ENCODE measurements at places on chromosomes 4 and X.

- no peak for DNase-seq
These were observed 73.3 kb downstream of the NCAPG start for GRCh38 chr4:17884063-17884462.

DNA sequence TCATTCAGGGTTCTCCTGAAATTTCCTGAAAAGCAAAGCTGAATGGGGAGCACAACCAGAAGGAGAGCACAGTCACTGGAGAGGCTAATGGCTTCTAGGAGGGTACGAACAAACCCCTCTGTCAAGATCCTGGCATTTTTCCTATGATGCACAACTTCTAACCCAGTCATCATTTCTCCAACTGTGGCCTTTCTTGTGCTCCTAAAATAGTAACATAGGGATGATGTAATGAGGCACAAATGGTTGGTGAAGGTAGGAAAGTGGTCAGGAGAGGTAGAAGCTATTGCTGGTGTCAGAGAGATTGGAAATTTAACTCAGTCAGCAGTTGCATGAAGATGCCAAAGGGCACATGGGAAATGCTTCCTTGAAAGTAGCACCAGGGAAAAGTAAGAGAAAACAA lies 52.7 kb downstream of the SLC10A7 start:
- no peak for DNase-seq

GRCh38 chr4:6643141-6643847 lies 2.8 kb downstream of the MRFAP1 start:
- DNase-seq = no peak

DNA sequence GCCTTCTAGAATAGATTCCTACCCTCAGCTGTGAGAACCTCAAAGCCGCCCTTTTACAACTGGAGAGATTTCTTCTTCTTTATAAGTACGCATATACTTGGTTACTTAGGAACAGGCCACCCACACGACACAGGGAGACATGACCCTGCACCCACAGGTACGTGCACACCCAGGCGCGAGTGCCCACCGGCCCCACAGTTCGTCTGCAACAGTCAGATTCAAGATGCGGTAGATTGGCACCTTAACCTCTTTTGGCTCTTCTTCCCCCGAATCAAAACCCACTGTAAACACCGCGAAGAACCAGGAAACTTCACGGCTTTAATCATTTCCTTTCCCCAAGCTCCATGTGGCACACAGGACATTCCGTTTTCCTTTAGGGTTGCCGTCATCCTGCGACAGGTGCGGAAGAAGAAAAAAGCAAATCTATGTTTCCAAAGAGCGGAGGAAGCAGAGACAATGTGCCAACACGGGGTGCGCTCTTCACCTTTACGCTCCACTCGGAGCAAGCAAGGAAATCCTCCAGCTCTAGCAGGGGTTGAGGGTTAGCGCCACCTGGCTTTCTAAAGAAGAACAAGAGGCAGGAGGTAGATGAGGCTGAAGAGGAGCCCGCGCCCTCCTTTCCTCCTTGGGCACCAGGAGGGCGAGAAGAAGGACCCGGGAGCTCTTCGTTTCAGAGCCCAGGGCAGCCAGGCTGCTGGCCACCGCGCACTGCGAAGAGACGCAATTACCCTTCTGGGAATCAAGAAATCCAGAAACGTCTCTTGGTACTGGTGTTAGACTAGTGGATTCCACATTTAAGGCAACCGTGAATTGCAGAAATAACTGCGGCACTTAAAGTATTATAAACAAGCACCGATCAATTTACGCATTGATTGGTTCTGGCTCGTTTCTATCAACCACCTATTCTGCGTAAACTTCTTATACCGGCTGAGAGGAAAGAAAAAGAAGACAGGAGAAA lies 35.7 kb downstream of the HAND2 start:
- DNase-seq = no peak

DNA sequence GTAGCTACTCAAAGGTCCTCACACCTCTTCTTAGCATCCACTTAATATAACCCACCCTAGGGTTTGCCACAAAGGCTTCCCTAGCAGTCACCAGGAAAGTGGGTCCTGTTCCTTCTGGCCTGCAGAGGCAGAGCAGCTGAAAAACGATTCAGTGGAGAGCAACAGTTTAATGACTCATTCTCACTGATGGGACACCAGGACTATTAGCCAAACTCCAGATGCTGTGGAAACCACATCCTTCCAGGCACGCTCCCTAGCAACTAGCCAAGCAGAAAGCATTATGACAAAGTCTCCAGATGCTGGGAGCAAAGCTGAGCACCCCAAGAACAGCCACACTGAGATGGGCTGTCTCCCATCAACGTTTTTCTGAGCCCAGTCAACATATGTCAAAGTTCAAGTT lies 30.3 kb upstream of the UTP14A start:
- DNase-seq = no peak

GRCh38 chrX:17291171-17291900 lies 83.7 kb upstream of the NHS start:
- DNase-seq = no peak

- no peak for DNase-seq
These were observed 9.5 kb downstream of the HPRT1 start for GRCh38 chrX:134469486-134469885.

GRCh38 chr4:8688908-8689445 lies 96.4 kb downstream of the CPZ start:
- DNase-seq = peak; percentile 13

DNA sequence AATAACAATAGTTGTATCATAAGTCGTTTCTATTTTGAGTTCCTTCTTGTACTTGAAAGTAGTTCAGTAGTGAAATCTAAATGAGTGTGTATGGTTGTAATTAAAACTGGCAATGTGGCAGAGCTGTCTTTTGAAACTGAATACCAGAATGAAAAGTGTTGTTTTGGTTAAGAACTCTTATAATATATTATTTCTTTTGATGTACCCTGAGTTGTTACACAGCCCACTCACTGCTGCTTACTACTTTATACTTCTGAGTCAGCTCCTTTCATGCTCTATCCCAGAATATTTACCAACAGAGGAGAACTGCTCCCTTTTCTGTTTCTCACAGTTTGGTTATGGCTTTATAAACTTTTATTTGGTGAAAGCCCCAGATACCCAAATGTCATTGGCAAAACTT lies 28.8 kb downstream of the FAM199X start:
- no peak for DNase-seq

GRCh38 chr4:102665527-102665926 lies 95.2 kb downstream of the MANBA start:
- DNase-seq = no peak

DNA sequence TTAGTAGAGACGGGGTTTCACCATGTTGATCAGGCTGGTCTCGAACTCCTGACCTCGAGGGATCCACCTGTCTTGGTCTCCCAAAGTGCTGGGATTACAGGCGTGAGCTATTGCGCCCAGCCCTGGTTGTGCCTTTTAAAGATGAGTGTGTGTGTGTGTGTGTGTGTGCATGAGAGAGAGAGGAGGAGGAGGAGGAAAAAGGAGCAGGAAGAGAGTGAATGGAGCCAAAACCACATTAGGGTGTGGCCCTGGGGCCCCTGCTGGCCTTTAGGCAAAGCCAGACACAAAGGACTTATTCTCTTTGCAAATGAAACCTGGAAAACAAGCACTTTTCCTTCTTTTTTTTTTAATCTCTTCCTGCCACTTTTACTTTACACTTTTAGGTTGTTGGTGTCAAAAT lies 48.2 kb upstream of the KLF3 start:
- no peak for DNase-seq

- DNase-seq = peak; percentile 85
These were observed 107.4 kb upstream of the SLC4A4 start for GRCh38 chr4:71231129-71232055.

- no peak for DNase-seq
These were observed 72.2 kb downstream of the FAM184B start for GRCh38 chr4:17708992-17709762.

GRCh38 chrX:72368796-72369195 lies 63.1 kb upstream of the CITED1 start:
- no peak for DNase-seq

DNA sequence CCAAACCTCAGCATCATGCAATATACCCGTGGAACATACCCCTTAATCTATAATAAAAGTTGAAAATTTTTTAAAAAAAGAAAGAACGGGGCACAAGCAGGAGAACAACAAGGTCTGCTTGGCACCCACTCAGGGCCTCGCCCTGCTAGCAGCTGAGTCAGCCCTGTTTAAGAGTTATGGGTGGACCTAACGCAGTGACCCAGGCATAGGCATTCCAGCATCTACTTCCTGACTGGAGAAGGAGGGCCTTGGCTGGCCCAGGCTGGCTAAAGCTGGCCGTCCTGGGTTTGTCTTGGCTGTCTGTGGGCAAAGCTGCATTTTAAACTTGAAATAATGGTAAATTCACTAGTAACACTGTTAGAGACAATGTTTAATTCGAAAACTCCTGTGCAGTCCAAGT lies 236.7 kb upstream of the PGRMC2 start:
- DNase-seq = peak; percentile 46

- DNase-seq = no peak
These were observed 882 bp upstream of the STIM2 start for GRCh38 chr4:26859762-26860156.

DNA sequence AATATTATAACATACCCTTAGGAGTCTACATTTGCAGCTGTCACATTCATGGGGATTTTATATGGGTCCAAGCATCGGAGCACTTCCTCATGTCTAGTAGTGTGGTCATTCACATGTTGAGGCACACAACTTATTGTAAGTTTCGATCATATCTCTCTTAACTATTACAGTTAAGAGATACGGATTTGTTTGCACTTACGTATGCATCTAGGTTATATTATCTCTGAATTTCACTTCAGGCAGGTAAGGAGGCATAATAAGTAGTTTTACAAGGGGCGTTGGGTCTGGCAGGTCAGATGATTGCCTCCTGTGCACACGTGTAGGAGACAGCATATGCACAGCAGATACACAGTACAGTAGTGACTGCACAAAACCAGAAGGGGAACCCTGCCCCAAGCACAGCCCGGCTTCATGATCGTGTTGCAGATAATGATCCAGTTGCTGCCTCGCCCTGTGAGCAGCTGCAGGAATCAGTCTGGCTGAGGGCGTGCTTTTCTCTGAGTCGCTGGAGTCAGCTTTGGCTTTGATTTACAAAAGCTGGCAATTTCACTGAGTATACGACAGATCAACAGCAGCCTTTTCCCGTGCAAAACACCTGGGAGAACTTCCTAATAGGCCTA lies 302.9 kb upstream of the GATB start:
- peak; percentile 61 for DNase-seq

- DNase-seq = no peak
These were observed 104.9 kb downstream of the ALPK1 start for GRCh38 chr4:112402098-112402497.

DNA sequence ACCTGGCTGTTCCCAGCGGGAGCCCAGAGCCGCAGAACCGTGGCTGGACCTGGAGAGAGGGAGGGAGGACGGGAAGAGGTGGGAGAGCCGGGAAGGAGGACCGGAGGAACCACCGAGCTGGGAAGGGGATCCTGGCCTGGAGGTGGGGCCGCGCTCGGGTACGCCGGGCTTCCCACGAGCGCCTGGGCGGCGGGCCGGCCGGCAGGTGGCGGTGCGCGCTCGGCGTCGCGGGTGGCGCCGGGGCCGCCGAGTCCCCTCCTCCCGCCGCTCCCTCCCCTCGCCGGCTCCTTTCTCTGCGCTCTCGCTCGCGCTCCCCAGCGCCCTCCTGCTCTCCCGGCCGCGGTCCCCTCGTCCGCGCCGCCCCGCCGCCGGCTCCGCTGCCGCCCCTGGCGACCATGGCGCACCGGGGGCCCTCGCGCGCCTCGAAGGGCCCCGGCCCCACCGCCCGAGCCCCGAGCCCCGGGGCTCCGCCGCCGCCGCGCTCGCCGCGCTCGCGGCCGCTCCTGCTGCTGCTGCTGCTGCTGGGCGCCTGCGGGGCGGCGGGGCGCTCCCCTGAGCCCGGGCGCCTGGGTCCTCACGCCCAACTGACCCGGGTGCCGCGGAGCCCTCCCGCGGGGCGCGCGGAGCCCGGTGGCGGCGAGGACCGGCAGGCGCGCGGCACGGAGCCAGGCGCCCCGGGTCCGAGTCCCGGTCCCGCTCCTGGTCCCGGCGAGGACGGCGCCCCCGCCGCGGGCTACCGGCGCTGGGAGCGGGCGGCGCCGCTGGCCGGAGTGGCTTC lies at the start of gene SORCS2:
SORCS2 (plus strand) TSS at position 287 of the 778 bp plus-strand sequence.
- DNase-seq = peak; percentile 90

DNA sequence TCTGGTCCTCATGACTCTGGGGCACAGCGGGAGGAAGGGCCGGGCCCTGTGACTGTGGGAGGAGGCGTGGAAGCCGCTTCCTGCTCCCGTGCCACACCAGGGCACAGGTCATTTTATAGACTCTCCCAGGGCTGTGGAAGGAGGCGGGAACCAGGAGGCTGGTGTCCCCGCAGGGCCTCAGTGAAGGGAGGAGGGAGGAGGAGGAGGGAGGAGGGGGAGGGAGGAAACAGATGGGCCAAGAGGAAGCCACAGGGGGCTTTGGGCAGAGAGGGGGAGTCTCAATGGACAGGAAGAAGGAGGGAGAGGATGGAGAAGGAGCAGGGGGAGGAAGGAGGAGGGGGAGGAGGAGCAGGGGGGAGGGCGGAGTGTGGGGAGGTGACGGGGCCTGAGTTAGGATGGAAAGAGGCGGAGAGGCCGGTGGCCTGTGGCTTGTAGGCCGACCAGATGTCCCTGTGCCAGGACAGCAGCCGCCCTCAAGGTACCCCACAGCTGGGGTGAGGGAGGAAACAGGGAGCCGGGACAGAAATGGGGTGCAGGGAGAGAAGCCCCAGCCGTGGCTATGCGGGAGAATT lies 6.2 kb upstream of the PLCXD1 start:
- DNase-seq = peak; percentile 65

DNA sequence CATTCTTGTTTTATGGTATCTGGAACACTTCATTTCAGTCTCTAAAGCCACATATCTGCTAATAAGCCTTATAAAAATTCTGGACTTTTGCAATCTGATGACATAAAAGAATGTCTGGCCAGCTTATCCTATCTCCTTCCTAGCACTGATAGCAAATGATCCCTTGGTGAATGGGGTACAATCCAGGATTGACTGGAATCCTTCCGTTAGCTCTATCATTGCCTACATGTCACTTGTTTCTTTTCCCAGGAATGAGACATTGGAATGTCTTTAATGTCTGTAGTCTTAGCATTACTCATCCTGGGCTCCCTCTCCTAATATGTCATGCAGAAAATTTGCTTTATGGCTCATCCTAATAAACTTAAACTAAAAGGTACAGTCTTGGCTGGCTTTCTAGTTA lies 14.8 kb upstream of the PABPC4L start:
- no peak for DNase-seq

DNA sequence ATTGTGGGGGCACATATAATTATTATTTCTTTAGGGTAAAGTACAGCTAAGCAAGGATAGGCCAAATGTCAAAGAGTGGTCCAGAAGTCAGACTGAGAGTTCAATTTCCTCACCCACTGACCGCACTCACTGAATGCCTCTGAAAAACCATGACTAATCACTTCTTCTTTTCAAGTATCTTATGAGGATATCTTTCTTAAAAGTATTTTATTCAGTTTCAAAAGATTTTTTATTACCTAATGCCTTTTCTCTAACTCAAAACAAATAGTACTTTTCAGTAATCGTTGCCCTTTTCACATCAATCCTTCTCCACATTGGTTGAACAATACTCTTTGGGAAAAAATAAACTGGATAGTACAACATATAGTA lies 61.7 kb upstream of the CAMK2D start:
- no peak for DNase-seq

- no peak for DNase-seq
These were observed 59.6 kb downstream of the STK32B start for GRCh38 chr4:5110901-5111300.

GRCh38 chr4:139802488-139802887 lies 136.9 kb downstream of the MGST2 start:
- DNase-seq = no peak

GRCh38 chr4:63817196-63817865 lies 591.9 kb downstream of the TECRL start:
- DNase-seq = no peak

- DNase-seq = peak; percentile 78
These were observed 100.8 kb upstream of the TENM3 start for GRCh38 chr4:182142176-182143085.

- DNase-seq = no peak
These were observed 312.3 kb upstream of the DKK2 start for GRCh38 chr4:107348188-107349050.

Data from right forelimb (tissue), 1 donor.